ENCODE measurements at places on chromosomes 5 and 9.
A peak's percentile ranks its signal among the peaks of the same experiment; 100 is the strongest.

DNA sequence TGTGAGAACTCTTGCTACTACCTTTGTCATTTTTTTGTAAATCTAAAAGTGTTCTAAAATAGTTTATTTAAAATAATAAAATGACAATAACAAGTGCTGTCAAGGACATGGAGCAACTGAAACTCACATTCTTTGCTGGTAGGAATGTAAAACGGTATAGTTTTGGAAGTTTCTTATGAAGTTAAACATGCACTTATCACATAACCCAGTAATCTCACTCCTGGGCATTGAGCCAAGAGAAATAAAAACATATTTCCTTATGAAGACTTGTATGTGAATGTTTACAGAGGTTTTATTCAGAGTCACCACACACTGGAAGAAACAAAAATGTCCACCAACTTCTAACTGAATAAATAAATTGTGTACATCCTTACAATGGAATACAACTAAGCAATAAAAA lies 46.0 kb upstream of the COL15A1 start:
- DNase-seq: no peak

GRCh38 chr9:88891040-88891439 lies 100.2 kb upstream of the S1PR3 start:
- no peak for DNase-seq

DNA sequence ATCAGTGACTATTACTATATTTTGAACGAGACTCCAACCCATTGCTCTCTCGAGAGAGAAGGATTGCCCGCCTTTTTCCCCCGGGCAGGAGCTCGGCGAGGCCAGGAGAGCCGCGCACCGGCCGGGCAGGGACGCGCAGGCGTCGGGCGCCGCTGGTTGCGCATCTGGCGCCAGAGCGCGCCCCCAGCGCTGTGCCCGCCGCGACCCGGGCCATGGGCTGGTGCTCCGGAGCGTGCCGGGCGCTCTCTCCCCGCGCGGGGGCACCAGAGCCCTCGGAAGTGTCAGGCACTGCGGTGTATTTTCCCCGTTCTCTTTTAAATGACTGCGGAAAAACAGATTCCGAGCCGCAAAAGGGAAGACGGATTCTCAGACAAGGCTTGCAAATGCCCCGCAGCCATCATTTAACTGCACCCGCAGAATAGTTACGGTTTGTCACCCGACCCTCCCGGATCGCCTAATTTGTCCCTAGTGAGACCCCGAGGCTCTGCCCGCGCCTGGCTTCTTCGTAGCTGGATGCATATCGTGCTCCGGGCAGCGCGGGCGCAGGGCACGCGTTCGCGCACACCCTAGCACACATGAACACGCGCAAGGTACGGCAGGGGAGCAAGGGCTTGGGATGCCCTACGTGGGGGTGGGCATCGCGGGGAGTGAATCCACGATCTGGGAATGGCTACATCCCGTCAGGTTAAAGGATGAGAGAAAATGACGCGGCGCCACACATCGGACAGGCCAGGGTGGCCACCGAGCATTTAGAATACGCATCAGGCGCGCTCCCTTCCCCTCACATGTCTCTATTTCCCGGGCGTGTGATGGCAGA lies 1.1 kb upstream of the NTRK2 start:
- peak; percentile 57 for DNase-seq

DNA sequence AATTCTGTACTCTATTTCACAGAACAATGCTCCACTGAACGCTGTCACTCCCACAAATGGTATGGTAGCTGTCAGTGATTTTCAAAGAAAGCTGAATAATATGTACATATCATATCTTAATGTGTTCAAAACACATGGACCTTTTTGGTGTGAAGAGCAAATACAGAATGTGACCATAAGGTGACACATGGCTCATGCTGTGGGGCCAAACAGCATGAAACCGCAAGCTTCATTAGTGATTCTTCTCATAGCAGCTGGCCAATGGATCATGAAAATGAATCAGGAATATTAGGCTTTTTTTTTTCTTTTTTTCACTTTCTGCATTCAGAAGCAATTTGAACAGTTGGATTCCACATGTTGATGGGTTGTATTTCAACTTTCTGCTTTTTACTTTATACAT lies 54.9 kb upstream of the CDH9 start:
- no peak for DNase-seq

- no peak for DNase-seq
Observed at GRCh38 chr5:123444016-123444415, 20.8 kb upstream of the CEP120 start.

- DNase-seq: no peak
Observed at GRCh38 chr5:51521583-51521982, 138.3 kb downstream of the ISL1 start.

- peak; percentile 91 for DNase-seq
Observed at GRCh38 chr9:137046088-137046787, at the start of gene NPDC1. Gene NPDC1, minus strand, starts transcription at chr9:137046177. Its CDS starts 188 bp downstream, at chr9:137045989.

DNA sequence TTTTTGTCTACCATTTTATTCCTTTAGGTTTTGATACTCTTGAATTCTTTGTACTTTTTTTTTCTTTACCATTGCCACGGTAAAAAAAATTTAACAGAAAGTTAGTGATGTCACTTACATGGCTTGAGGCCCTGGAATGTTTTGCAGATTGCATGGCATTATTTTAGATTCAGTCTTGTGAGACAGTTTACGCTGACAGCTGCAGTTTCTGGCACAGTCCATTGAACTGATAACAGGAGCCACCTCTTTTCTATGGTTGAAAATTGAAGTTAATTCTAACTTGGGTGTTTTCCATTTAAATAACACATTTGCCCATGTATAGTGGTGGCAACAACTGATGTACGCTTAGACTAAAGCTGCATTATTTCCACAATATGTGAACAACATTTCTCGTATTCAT lies 1028.5 kb downstream of the CDH18 start:
- DNase-seq: no peak

DNA sequence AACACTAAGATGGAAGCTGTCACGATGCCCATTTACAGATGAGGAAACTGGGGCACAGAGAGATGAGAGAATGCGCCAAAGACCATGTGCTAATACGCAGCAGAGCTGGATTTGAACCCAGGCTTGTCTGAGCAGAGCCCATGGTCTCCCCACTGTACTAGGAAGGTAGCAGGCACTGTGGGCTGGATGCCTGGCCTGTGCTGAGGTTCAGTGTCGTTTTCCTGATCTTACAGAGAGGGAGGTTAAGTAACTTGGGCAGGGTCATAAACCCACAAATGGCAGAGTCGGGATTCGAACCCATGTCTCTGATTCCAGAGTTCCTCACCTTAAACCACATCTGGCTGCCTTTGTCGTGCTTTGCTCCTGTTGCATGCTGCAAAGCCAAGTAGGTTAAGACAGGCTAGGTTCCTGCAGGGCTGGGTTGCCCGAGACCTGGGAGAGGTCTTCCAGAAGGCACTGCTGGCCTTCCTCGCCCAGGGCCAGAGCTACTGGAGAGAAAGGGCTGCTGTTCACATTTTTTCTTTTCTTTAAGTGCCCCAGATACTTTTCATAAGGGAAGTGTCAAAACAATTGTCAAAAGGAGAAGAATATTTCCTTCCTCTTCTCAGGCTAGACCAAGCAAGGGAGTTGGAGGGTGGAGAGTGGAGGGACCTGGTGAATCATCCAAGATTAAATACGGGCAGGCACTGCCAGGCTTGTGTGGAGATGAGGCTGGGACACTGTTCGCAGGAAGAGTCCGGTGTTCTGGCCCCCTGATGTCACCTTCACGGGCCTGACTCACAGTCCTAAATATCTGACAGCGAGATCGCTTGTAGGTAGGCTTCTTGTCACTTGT lies 3.2 kb downstream of the NEK6 start:
- DNase-seq: no peak

DNA sequence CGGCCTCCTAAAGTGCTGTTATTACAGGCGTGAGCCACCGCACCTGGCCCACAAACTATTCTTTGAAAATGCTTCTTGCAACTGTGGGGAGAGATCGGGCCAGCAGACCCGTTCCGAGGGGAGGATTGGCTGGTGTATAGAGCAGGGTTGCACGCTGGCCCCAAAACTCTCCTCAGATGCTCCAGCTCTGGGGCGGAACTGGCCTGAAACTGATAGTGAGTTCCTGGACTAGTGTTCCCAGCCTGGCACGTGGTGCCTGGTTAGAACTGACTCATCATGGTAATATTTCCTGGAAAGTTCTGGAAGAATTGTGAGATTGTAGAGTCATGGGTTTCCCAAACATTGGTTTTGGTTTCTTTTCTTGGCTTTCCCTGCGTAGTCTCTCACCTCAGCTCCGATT lies 120.5 kb downstream of the FBXL7 start:
- no peak for DNase-seq

DNA sequence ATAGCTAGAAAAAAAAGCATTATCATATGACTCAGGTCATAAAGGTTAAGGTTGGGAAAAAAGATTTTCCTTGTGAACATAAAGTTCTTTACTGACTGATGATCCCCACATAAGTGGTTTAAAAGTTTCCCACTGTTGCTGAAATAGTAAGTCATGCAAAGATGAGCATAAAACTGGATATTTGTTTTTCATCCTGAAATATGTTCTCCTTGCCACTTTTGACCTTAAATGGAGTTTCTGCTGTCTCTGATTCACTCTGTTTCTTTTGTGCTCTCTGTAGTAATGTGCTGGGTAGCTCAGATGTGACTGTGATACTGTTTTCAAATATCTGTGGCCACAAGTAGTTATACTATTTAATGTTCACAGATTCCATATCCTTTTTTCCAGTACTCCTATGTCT lies 162.5 kb upstream of the GAS1 start:
- no peak for DNase-seq

- peak; percentile 33 for DNase-seq
Observed at GRCh38 chr5:179923436-179923835, 15.7 kb upstream of the TBC1D9B start.

DNA sequence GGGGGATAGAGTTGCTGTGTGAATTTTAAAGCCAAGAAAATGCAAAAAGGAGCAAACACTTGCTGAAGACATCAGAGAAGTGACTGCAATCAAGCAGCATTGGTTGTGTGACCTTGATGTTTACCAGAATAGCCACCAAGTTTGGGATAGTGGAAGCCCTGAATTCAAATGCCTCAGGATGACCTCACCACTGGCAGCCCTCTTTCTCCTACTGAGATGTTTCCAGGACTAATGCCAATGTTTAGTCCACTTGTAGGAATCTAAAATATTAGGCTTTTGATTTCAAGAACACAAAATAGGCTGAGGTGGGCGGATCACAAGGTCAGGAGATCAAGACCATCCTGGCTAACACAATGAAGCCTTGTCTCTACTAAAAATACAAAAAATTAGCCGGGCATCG lies 112.2 kb upstream of the NUDT12 start:
- no peak for DNase-seq

- DNase-seq: peak; percentile 92
Observed at GRCh38 chr5:138032572-138033385, at the start of gene FAM13B. Gene FAM13B, minus strand, starts transcription at chr5:138033079. Its CDS starts 13,968 bp downstream, at chr5:138019111.

GRCh38 chr9:92968081-92968480 lies 20.8 kb downstream of the FGD3 start:
- peak; percentile 71 for DNase-seq

DNA sequence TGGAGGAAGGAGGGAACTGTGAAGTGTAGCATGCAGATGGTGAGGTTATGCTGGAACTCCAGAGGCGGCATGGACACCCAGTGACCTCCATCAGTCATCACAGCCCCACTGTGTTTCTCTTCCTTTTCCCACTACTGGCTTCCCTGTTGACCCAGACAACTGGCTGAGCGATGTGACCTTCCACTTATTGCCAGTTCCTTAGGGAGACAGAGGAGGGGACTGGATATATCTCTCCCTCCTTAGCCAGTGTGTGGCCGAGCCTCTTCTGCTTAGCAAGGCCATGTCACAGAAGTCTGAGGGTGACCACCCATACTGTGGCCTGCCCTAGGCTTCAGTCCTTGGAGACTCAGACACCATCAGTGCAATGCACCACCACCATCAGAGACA lies 3.0 kb upstream of the PHYKPL start:
- DNase-seq: no peak

GRCh38 chr5:174529925-174530681 lies 194.3 kb upstream of the MSX2 start:
- DNase-seq: no peak

DNA sequence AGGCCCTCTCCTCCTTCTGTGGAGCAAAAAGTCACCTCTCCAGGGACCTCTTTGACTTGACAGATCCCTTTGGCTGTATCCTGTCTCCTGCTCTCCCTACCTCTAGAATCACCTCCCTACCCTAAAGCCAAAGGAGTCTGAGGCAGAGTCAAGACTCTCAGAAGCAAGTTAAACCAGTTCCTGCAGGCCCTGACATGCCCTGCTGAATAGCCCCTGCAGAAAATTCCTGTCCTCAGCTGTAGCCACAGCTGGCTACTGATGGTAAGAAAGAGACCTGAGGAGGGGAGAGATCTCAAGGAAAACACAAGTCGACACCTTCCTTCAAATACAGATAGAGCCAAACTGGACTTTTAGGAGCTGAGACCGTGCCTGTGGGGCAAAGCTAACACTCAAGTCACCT lies 23.7 kb upstream of the UBAP2 start:
- no peak for DNase-seq

GRCh38 chr5:126707080-126707479 lies 69.9 kb upstream of the LMNB1 start:
- no peak for DNase-seq

DNA sequence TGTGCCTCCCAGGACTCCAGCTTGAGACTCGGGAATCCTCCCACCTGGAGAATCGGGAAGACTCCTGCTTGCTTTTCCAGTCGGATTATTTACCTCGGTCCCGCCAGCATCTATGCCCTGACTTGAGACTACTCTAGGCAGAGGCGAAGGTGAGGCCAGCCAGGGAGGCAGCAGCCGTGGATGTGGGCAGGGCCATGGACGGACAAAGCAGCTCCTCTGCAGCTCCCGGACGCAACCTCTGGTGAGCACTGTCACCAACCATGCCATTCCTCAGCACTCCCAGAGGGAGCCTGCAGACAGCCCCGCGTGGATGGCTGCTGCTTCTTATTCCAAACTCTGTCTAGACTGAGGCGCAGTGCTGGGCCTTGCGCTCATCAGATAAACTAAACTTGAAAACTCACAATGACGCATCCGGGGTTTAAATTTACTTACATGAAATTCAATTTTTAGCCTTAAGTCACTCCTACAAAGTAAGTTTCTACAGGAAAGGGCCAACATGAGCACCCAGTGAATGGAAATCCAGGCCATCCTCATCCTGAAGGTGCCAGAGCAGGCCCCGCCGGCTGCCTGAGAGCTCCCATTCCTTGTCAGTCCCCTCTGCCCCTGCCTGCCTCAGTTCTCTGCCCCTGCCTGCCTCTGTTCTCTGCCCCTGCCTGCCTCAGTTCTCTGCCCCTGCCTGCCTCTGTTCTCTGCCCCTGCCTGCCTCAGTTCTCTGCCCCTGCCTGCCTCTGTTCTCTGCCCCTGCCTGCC lies 17.8 kb downstream of the MED10 start:
- DNase-seq: peak; percentile 7

All from activated CD8-positive, alpha-beta memory T cell treated with anti-CD3 and anti-CD28 coated beads for 24 hours (primary cell).